ENCODE measurements at places on chromosomes 11 and 22. TPM values are rescaled to one million over a fixed set of nuclear protein-coding genes. Genes with fewer than 3 reads are reported as not detected.

- DNase-seq = no peak
- H3K36me3 ChIP-seq = peaks cover 20% of the 10 kb centered on the region
- no peaks in the 10 kb centered on the region for H3K27me3 ChIP-seq
- H3K4me3 ChIP-seq = no peak overlapping the region
- H3K27ac ChIP-seq = no peak overlapping the region
Observed at GRCh38 chr22:41471568-41471967, 2.7 kb downstream of the ACO2 start.

DNA sequence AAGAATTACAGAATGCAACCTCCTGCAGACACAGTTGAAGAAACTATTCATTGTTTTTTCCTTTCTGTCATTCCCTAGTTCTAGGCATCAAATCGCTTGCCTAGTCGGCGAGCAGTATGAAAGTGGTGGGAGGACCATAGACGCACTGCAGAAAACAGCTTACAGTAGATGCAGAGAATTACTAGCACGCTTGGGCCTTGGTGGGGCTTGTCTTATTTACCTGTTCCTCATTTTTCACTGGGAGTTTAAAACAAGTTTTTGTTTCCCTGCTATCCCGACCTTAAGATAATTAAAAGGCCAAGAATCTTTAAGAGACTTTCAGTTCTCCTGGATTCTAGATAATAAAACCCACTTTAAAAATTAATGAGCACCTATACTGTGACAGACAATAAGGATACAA, 713 bp upstream of the ARL14EP start:
- H3K4me3 ChIP-seq = peak overlapping the region; percentile 100
- H3K27me3 ChIP-seq = peaks cover 20% of the 10 kb centered on the region
- peaks cover 21% of the 10 kb centered on the region for H3K36me3 ChIP-seq

DNA sequence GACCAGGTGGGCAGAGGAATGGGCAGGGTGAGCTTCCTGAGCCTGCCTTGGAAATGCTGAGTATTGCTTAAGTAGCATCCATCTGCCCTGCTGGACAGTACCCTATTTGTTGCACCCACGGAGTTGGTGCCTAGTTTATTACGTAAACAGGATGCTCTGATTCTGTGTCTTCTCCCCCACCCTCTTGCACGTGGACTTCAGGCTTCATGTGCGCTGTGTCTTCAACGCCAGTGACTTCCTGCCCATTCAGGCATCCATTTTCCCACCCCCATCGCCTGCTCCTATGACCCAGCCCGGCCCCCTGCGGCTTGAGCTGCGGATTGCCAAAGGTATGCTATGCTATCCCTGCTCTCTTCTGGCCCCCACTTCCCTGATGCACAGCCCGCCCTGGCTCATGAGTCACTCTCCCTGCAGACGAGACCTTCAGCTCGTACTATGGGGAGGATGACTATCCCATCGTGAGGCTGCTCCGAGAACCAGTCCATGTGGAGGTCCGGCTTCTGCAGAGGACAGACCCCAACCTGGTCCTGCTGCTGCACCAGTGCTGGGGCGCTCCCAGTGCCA, 5.7 kb downstream of the ZP1 start:
- H3K4me1 ChIP-seq = peaks cover 19% of the 10 kb centered on the region
- no peak overlapping the region for H3K27ac ChIP-seq
- no peak overlapping the region for H3K4me3 ChIP-seq
- DNase-seq = no peak
- no peaks in the 10 kb centered on the region for H3K36me3 ChIP-seq

DNA sequence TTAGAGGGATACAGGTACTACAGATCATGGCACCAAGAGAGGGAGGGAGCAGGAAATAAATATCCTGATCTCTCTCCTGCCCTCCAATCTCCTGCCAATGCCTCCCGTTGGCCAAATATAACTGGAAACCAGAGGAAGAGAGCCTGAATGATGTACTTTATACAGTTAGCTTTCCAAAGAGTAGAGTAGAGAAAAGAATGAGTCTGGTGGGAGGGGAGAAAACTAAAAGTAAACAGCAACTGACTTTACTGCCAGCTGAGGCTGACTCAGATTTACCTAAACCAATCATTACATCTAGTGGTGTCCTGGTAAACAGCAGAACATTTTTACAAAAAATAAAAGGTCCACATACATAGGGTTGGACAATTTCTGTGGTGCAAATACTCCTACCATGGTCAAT, 5.1 kb downstream of the MPZL3 start:
- peaks cover 44% of the 10 kb centered on the region for H3K36me3 ChIP-seq
- H3K27ac ChIP-seq = peak overlapping the region; percentile 95
- peak overlapping the region; percentile 55 for H3K4me3 ChIP-seq
- peak; percentile 62 for DNase-seq

Gene YWHAH
- total RNA-seq = 141 TPM

GRCh38 chr11:91222830-91223229, 1000.0 kb upstream of the CHORDC1 start:
- no peaks in the 10 kb centered on the region for H3K27me3 ChIP-seq
- H3K4me3 ChIP-seq = no peak overlapping the region
- H3K4me1 ChIP-seq = no peaks in the 10 kb centered on the region
- no peak for DNase-seq
- H3K27ac ChIP-seq = no peak overlapping the region
- no peaks in the 10 kb centered on the region for H3K36me3 ChIP-seq

Gene SLC2A11
- total RNA-seq = 8.0 TPM

Measured in activated CD4-positive, alpha-beta T cell treated with anti-CD3 and anti-CD28 coated beads, Interleukin-2, amount 10 ng/mL, durations not matched to agents 24 days and 14 days (primary cell).